Motor neuron (in vitro differentiated cells): ENCODE measurements at places on chromosomes 16 and 17. TPM values are rescaled to one million over a fixed set of nuclear protein-coding genes. Genes with fewer than 3 reads are reported as not detected.

GRCh38 chr17:47641202-47641601, 8.5 kb upstream of the KPNB1 start:
- no peak for ATAC-seq

DNA sequence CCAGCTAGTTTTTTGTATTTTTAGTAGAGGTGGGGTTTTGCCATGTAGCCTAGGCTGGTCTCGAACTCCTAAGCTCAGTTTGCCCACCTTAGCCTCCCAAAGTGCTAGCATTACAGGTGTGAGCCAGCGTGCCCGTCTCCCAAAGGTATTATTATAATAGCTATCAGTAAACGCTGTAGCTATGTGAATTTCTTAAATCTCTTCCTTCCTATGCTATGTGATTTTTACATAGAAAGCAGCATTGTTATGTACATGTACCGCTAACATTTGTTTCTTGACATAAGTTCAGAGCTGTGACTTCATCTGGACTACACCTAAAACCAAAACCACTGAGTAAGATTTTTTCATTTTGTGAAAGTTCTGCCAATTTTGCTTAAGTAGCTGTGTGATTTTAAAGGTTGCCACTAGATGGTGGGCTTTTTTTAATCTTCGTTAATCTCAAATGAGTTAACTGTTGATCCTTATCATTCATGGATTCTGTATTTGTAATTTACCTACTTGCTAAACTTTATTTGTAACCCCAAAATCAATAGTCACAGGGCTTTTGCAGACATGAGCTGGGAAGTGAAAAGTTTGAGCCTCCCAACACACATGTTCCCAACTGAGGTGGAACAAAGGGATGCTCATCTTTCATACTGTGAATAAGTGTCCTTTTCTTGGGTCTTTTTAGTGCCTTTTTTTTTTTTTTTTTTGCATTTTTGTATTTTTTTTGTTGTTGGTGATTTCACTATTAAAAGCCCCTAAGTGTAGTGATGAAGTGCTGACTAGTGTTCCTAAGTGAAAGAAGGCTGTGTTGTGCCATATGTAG, 21.9 kb downstream of the PRKAR1A start:
- ATAC-seq: peak; percentile 59

DNA sequence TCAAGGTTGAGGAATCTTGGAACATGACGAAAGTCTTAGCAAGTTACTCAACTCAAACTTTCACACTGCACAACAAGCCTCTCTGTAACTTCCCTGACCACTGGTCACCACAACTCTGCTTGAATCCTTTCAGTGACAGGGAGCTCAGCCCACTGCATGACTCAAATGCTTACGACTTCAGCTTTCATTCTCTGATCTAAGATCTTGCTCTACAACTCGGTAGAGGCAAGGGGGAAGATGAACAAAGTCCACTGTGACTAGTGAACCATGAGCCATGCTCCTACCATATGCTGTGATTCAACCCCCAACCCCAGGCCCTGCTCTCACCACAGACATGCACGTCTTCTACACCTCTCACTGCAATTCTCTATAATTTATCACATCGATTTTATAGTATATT, 160.9 kb downstream of the SLC39A11 start:
- no peak for ATAC-seq

GRCh38 chr16:57742543-57742942, 7.0 kb downstream of the KATNB1 start:
- no peak for ATAC-seq

GRCh38 chr17:35554668-35555067, 6.0 kb downstream of the SLFN14 start:
- ATAC-seq: no peak

GRCh38 chr17:72725433-72726068, 366.9 kb downstream of the SLC39A11 start:
- peak; percentile 85 for ATAC-seq

- ATAC-seq: peak; percentile 34
These were observed 311.4 kb downstream of the SOX9 start for GRCh38 chr17:72432143-72432621.

DNA sequence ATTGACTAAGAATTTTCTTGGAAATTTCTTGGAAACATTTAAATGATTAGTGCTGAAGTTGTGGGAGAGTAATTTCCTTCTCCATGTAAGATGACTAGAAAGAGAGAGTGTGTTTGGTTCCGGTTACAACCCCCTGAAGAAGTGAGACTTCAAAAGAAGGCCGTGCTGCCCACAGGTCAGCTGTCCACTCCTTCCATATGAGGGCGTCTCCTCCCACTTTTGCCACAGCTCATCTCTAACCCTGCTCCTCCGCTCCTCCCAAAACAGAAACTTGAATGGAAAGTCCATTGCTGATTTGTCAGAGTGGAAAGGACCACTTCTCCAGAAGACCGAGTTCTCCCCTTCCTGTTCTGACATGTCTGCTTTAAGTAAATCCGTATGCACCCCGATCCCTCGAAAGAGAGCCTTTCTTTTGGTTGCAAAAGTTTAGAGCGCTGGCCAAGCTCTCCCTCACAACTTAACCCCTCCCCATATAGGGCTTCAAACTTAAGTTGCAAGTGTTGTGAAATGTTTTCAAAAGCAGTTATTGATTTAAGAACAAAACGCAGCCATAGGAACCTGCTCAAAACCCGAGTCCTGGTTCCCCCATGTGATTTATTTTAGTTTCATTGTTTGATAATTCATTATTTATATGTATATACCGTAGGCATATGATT, 129.5 kb downstream of the SOCS1 start:
- no peak for ATAC-seq

- peak; percentile 81 for ATAC-seq
These were observed 15.8 kb upstream of the EEF2K start for GRCh38 chr16:22190081-22190775.

ETV4 gene
- 4.4 and 5.0 TPM in 2 replicates for total RNA-seq

COG7 gene
- 9.2 and 9.3 TPM in 2 replicates for total RNA-seq

ADAD2 gene
- 0.05 and 0.13 TPM in 2 replicates for total RNA-seq

MYO15B gene
- total RNA-seq: 7.6 and 7.8 TPM in 2 replicates
